Pancreas (tissue), 10 donors: ENCODE measurements at places on chromosomes 1 and 21.
A peak's percentile ranks its signal among the peaks of the same experiment; 100 is the strongest.

DNA sequence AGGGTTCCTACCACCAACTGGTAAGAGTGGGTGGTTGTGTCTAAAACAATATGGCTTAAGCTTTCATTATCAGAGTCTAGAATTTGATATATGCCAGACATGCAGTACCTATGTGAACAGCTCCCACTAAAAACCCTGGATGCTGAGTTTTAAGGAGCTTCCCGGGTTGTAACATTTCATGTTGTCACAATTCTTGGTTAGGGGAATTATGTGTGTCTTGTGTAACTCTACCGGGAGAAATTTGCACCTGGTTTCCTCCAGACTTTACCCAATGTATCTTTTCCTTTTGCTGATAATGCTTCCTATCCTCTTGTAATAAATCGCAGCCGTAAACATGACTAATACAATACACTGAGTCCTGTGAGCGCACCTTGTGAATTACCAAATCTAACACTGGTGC is 48.3 kb downstream of the ARID4B start:
- no peak for DNase-seq

- peak; percentile 55 for DNase-seq
Measured at GRCh38 chr21:44947111-44947929, 7.5 kb downstream of the SLX9 start.

GRCh38 chr1:103441342-103441741 is 84.2 kb upstream of the RNPC3 start:
- DNase-seq: no peak

DNA sequence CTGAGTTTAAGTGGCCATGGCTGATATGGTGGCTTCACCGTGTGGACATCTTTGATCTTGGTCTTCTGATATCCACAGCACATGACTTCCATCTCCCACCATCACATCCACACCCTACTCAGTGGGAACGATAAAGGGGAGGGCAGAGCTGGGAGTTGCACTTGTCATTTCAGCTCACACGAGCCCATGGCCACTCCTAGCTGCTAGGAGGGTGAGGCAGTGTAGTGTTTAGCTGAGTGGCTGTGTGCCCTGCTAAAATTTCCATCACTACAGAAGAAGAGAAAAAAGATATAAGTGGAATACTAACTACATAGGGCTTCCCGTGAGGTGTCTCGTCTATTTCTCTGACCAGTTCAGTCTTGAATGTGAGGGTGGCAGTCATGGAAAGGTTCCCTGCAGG is 123.3 kb upstream of the EDN2 start:
- no peak for DNase-seq

DNA sequence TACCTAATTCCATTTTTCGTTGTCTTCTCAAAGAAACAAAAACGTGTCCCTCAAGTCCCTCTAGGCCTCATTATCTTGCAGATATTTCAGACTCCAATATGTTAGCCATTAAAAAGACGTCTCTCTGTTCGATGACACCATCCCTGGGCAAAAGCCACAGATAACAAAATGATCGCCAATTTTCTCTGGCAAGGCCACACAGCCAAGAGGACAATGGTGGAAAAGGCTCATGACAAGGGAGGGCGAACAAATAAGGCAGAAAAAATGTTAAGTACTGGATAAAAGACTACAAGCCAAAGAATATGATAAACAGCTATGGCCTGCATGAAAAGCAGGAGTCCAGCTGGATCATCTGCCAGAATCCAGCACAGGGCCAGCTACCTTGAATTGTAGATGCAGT is 82.9 kb downstream of the TBX15 start:
- no peak for DNase-seq

GRCh38 chr1:52814465-52814864 is 28.1 kb upstream of the ZYG11A start:
- no peak for DNase-seq

GRCh38 chr21:45011426-45011825 is 63.0 kb upstream of the ADARB1 start:
- peak; percentile 44 for DNase-seq

GRCh38 chr1:95002540-95003432 is 70.0 kb downstream of the ALG14 start:
- no peak for DNase-seq

DNA sequence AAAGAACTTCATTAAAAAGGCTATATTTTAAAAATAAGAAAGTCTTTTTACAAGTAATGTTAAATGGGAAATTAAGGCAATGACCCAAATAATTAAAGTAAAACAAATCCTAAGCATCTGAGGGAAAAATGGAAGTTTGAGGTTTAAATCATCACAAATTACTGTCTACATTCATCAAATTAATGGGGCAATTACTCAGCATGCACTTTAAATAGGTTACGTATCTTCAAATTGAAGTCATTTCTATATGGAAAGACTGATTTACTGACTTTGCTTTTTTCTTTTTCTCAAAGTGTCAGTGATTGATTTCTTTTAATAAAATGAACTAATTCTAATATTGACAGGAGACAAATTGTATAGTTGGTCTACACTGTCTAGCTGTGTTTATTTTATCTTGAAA is 1452.3 kb downstream of the NCAM2 start:
- no peak for DNase-seq

- DNase-seq: peak; percentile 59
Measured at GRCh38 chr1:207798847-207799246, 47.0 kb downstream of the CD46 start.

DNA sequence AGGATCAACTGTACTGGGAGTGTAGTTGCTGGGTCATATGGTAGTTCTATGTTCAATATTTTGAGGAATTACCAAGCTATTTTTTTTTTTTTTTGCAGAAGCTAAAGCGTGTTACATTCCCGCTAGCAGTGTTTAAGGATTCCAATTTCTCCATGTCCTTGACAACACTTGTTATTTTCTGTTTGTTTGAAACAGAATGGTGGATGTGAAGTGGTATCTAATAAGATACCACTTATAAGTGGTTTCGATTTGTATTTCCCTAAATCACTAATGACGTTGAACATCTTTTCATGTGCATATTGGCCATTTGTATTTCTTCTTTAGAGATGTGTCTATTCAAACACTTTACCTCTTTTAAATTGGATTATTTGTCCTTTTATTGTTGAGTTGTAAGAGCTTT is 112.2 kb downstream of the DISP1 start:
- DNase-seq: no peak

GRCh38 chr1:26721669-26722355 is 26.0 kb downstream of the ARID1A start:
- no peak for DNase-seq

DNA sequence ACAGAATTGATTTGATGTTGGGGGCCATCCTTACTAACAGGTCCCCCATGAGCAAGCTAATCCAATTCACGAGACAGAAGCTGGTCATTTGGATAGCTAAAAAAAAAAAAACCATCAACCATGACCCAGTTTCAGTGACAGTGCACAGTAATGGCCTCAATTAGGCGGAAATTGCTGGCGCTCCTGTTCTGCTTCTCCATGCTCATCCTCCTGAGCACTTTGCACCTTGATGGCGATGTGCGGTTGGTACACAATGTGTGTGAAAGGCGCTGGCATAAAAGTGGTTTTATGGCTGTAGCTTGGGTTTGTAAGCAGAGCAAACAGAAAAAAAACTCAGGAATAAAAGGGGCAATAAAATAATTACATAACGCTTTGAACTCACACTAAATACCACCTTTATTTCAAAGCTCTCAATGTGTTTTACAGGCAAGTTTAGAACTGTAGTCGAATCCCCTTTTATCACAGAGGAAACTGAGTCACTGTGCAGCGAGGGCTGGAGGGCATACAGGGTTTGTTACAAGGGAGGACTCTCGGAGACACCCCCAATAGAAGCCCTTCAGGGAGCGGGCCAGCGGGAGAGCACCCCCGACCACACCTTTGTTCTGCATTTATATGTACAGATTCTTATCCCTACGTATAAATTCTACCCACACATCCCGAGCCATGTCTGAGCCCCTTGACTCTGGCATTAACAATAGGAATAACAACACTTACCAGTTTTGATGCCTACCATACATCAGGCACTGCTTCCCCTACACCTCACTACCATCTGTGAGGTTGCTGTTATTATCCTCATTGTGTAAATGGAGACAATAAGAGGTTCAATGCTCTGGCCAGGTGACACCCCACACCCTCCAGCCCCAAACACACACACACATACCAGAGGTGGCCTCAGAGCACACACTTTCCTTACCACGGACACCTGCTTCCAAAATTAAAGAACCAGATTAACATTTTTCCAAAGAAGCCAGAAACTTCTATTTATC is 213.5 kb upstream of the IRF2BP2 start:
- DNase-seq: no peak

GRCh38 chr1:59520827-59521418 is 224.0 kb downstream of the FGGY start:
- DNase-seq: no peak

DNA sequence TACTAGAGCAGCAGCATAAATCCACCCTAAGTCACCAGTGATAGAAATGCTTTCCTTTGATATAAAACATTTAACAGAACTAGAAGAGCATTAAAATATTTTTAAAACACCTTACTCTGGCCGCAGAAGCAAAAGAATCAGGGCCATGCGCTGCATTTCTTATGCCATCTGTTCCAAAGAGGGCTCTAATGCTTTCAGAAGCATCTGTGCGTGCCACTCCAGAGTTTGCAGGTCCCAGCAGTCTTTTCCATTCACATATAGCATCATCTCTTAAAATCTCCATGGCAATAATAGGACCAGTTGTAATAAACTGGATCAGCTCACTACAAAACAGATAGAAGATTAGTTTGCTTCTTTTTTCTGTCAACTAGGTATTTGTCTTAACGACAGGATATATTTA is 69.2 kb downstream of the NME7 start:
- DNase-seq: no peak

- DNase-seq: no peak
Measured at GRCh38 chr1:162541619-162542141, 19.8 kb upstream of the UAP1 start.

DNA sequence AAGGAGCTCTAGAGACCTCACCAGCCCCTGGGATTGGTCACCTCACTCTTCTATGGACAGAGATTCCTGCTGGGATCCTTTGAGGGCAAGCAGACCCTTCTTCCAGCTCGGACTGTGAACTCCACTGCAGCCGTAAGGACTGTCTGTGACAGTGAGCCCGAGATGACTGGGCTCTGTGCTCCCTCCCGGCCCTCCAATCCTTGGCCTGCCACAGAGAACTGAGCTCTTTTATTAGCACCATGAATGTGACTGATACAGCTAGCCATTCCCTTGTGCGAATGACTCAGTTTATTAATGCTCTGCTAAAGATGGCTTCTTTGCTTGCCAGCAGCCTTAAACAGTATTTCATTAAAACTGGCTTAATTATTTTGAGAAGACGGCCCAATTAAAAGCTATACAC is 194.6 kb upstream of the LMO4 start:
- DNase-seq: no peak

DNA sequence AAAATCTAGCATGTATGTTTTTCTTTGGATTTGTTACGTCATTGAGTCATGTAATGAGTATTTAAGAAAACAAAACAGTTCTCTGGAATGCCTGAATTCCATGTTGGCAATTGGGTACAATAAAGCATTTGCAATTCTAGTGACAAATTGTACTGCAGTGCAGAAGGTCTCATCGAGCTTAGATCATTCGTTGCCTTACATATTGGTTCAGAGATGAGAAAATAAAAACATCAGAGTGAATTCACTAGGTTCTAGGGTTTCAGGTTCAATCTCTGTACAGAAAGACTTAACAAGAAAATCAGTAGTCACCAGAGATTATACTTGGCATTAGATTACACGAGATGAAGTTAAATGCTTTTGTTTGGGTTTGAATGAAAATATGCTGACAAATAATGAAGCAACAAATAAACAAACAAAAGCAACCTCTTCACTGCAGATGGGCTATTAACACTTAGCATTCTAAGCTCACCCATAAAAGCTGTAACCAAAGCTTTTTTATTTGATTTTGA is 124.7 kb downstream of the RYR2 start:
- DNase-seq: no peak

DNA sequence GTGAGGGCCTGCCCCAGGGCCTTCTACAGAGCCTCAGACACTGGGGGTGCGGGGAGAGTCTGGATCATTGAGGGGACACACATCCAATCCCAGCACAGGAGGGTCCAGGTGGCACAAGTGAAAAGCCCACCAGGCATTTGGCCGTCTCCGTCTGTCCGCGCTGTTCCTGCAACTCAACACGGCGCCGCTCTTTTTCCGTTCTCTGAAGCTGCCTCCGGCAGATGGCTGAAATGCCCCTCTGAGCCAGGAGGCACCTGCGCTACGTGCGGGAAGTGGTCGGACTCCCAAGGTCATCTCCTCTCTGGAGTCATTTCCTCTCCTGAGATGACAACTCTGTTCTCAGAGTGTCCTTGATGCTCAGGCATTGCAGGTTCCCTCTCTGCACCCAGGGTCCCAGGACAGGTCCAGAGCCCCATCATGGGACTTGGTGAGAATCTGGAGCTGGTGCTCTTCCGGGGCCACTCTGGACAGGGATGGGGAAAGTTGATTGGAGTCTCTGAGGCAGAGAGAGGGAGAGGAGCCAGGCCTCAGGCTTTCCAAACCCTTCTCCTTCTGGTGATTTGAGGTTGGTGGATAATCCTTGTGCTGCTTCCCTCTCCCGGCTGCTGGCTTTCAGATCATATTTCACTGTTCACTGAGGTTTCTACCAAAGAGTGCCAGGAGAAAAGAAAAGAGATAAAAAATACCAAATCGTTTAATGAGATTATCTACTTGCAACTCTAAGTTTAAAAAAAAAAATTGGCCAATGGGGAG is 14.0 kb upstream of the MIXL1 start:
- DNase-seq: no peak

- no peak for DNase-seq
Measured at GRCh38 chr21:42148097-42148496, 70.8 kb upstream of the ABCG1 start.

GRCh38 chr1:42168763-42169162 is 4.2 kb upstream of the GUCA2A start:
- no peak for DNase-seq

DNA sequence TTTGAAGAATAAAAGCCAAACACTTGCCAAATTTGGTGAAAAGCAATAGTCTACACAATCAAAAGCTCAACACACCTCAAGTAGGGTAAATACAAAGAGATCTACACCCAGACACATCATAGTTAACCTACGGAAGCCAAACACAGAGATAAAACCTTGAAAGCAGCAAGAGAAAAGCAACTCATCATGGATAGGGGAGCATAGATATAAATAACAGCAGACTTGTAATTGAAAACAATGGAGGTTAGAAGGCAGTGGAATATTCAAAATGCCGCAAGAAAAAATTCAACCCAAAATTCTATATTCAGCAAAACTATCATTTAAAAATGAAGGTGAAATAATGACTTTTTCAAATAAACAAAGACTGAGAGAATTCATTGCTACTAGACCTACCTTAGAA is 105.1 kb downstream of the ITSN1 start:
- no peak for DNase-seq
